ENCODE measurements at places on chromosomes 13 and 19.

DNA sequence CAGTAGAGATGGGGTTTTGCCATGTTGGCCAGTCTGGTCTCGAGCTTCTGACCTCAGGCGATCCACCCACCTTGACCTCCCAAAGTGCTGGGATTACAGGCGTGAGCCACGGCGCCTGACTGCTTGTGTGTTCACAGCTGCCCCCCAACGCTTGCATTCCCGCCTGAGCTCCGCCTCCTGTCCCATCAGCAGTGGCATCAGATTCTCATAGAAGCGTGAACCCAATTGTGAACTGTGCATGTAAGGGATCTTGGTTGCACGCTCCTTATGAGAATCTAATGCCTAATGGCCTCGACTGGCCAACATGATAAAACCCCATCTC is 75.9 kb downstream of the GADD45B start:
- no peak for DNase-seq

DNA sequence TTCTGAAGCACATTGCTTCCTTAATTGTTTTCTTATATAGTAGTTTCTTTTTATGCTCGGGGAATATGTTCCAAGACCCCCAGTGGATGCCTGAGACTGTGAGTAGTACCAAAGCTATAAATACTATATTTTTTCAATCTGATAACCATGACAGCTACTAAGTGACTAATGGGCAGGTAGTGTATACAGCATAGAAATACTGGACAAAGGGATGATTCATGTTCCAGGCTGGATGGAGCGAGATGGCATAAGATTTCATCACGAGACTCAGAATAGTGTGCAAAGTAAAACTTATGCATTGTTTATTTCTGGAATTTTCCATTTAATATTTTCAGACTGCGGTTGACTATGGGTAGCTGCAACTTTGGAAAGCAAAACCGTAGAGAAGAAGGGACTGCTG is 47.9 kb upstream of the OLFM4 start:
- no peak for DNase-seq

DNA sequence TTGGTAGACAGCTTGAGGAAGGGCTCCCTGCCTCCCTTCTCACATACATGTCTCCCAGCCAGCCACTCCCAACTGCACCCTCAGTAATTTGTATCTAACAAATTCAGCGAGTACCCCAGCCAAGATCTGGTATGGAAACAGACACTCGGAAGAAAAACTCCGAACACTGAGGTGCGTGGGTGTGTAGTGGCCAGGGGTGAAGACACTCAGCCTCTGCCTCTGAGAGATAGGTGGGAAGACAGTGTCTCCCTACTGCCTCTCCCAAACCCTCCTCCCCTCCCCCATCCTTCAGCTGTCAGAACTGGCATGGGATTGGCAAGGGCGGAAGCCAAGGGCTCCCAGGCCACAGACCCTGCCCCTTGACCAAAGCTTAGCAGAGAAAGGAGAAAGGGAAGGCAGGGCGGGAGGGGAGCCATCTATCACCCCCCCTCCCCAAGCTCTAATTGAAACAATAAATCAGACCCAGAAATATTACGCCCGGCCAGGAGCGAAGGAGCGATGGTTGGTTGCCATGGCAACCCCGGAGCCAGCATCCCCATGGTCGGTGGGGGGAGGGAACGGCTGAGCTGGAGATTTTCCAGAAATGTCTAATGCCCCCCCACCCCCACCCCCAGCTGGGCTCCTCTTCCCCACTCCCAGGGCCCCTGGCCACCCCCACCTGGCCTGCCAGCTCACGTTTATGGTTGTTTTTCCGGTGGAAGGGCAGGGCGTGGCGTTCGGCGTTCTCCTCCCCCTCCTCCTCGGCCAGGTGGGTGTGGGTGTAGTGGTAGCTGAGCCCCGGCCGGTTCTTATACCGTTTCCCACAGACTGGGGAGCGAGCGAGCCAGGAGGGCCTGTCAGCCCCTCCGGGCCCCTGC is 7.0 kb downstream of the DPF1 start:
- no peak for DNase-seq

DNA sequence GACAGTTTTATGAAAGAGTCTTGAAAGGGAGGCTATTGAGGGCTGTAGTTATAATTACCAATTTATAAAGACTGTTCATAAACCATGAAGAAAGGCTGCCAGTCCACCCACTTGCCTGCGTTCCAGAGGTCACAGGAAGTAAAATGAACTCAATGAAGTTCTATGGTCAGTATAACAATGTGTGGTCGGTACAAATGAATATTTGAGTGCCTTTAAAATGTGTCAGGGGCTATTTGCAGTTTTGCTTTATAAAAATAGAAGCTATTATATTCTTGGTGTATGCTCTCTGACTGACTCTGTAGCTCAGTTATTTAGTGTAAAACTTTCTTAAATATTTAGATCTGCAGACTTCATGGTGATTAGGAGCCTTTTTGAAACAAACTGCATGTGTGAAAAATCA is 47.0 kb downstream of the ESD start:
- no peak for DNase-seq

DNA sequence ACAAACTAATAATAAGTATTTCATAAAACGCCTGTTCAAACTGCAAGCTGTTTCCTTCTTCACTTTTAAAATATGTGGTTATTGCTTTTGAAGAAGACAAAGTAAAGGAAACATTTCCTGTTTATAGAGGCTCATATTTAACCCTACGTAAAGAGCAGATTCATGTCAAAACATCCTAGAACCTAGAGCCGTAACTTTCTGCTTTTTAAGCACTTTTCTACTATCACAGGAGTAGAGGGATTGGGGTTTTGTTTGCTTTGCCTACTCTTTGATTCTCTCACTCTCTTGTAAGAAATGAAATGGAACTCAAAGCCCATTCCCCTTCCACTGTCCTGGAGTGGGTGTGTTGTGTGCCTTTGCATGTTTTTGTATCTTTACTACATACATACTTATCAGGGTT is 54.0 kb upstream of the GPR183 start:
- DNase-seq = no peak

GRCh38 chr13:70622796-70623195 is 514.5 kb upstream of the KLHL1 start:
- DNase-seq = no peak

GRCh38 chr19:313169-313987 is 22.2 kb upstream of the PLPP2 start:
- no peak for DNase-seq

All from Karpas-422 (cell line).